COR-L47 (cell line): ENCODE measurements at places on chromosomes 5 and 9.

DNA sequence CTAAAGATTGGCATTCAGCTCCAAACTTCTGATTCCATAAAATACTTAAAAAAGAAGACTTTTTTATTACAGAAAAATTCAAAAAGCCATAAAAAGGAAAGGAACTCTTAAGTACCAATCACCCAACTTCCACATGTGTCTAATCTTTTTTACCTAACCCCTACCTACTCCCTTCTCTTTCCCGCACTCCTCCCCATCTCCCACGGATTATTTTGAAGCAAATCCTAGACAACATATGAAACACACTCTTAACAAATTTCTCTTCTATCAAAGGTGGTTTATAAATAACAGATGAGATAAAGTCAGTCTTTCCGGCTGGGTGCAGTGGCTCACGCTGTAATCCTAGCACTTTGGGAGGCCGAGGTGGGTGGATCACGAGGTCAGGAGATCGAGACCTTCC lies 5.9 kb upstream of the DENND4C start:
- DNase-seq: no peak

DNA sequence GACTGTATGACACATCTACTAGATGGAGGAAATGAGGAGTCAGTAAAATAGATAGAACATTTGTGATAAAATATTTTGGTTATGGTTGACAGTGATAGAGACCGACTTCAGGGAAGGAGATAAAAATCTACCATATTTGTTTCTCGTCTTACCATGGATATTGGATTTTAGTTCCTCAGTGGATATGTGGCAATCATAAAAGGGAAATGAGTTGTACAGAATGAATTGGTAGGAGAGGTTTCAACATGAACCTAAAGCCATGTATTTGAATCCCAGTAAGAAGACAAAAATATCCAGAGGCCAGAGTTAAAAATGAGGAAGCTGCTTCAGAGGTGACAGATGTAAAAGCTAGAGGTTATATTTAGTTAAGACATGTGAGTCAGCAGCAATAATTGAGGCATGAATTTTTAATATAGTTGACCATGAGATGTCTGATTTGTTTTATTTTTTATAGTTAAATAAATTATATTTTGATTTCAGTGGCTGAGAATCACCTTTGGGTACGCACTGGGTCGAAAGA lies 480.4 kb upstream of the TUSC1 start:
- DNase-seq: no peak

- DNase-seq: no peak
Observed at GRCh38 chr9:7139886-7140285, 382.1 kb downstream of the KDM4C start.

GRCh38 chr5:122999947-123000563 lies 36.5 kb downstream of the PPIC start:
- no peak for DNase-seq

- DNase-seq: no peak
Observed at GRCh38 chr5:33891788-33892619, at the start of gene ADAMTS12. ADAMTS12 (minus strand) TSS chr5:33891990; CDS start chr5:33891856, 134 bp downstream.

DNA sequence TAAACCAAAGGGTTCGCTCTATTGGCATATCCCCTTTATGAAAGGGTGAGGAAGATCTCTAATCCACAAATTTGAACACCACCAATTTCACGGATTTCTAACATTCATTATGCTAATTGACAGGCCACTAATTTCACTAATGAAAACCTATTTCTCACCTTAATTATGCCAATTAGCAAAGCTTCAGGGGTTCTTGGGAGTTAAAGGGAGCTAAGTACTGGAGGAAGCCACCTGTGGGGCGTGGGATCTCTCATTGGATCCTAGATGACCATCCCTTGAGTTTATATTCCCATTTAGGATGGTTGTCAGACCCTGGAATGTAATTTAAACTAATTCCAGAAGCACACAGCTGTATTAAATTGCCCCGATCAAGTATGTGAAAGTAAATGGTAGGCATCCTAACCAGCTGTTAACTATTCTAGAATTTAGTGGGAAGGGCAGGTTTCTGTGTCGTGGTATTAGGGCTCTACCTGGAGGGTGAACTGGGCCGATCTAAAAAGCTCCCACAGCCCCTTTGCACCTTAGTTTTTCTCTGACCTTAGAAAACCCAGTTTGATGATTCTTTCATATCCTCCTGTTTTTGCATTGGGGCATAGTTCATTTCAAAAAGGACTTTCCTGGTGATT lies 77.1 kb downstream of the C9orf152 start:
- no peak for DNase-seq

DNA sequence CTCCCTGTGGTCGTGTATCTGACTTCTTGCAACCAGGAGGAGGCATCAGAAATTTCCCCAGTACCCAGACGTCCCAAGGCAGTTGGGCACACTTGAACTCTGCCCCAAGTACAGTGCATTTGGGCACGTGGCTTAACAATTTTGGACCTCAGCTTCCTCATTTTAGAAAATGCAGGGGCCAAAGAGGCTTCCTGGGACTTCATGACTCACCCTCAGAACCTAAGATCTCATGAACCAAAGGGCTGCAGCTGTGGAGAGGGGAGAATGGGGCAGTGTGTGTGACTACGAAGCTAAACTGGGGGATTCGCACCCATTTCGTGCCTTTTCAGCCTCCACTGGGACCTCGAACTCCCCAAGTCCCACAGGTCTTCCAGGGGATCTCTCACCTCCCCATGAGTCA lies 59.2 kb downstream of the SYK start:
- no peak for DNase-seq

DNA sequence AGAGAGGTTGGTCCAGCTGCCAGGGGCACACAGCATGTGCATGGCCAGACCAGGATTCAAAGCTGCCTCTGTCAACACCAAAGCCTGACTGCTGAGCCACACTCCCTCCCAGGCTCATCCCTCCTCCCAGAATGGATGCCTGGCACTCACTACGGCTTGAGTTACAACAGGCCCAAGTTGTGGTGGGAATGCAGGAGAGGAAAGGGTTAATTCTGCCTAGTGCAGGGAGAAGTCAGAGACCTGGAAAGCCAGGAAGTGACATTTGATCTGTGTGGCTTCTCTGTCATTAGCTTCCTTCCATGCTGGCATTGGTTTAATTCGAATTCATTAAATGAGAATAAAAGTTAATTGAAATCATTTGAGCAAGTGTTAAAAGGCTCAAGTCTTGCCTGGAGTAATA lies 150.0 kb downstream of the NSG2 start:
- DNase-seq: no peak

DNA sequence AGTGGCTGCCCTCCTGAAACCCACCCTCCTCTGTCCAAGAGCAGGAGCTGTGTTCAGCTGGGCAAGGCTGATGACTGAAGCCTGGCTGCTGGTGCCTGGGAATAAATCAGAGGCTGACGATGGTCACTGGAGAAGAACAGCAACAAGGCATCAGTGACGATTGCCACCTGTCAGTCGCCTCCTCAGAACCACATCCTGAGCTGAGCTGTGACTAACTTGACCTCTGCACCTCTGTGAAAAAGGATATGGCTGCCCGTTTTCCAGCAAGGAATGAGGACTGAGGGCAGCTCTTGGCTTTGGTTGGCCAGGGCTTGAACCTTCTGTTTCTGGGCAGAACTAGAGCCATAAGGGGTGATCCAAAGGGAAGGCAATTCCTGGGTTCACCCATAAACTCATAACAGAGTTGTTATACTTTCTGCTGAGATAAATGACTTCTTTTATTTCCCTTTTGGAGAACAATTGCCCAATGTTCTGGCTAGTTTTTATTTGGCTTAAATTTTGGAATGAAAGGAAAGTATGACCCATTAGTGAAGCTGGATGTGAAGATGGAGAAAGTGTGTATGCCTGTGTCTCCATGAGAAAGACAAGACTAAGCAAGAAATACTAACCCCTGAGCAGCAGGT lies 40.1 kb downstream of the TRIP13 start:
- no peak for DNase-seq

DNA sequence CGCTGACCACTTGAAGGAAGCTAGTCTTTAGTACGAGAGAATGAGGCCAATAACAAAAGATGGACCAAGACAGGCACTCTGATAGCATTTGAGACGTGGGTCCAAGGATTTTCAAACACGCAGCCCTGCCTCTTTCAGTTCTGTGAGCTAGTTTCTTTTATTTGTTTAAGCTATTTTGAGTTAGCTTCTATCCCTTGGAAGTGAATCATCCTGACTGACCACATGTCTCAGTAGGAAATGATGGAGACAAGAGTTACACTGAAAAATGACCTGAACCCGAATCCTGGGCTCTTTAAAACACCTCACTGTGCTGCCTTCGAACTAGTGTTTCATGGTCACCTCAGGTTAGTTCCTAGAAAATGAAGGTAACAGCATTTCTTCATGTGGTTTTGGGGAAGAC lies 9.9 kb downstream of the TEK start:
- no peak for DNase-seq

DNA sequence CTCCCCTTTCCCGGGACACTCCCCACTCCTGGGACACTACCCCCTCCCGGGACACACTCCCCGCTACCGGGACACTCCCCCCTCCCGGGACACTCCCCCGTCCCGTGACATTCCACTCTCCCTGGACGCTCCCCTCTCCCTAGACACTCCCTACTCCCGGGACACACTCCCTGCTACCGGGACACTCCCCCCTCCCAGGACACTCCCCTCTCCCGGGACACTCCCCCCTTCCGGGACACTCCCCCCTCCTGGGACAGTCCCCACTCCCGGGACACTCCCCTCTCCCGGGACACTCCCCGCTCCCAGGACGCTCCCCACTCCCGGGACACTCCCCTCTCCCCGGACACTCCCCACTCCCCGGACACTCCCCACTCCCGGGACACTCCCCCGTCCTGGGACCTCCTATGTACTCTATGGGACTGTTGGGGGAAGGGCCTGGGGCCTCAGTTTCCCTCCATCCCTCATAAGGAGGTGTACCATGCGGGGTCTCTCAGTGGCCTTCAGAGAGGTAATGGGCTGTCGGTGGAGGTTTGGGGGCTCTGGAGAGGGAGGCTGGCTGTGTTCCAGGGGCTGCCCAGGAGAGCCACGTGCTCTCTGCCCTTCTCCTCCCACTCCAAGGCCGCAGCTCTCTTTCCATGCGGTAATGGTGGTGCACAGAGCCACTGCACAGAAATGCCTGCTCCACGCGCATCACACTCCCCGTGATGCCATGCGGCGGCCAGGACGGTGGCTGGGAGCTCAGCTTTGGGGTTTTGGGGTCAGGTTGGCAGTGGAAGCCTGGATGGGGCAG lies 96.2 kb downstream of the RXRA start:
- DNase-seq: no peak

DNA sequence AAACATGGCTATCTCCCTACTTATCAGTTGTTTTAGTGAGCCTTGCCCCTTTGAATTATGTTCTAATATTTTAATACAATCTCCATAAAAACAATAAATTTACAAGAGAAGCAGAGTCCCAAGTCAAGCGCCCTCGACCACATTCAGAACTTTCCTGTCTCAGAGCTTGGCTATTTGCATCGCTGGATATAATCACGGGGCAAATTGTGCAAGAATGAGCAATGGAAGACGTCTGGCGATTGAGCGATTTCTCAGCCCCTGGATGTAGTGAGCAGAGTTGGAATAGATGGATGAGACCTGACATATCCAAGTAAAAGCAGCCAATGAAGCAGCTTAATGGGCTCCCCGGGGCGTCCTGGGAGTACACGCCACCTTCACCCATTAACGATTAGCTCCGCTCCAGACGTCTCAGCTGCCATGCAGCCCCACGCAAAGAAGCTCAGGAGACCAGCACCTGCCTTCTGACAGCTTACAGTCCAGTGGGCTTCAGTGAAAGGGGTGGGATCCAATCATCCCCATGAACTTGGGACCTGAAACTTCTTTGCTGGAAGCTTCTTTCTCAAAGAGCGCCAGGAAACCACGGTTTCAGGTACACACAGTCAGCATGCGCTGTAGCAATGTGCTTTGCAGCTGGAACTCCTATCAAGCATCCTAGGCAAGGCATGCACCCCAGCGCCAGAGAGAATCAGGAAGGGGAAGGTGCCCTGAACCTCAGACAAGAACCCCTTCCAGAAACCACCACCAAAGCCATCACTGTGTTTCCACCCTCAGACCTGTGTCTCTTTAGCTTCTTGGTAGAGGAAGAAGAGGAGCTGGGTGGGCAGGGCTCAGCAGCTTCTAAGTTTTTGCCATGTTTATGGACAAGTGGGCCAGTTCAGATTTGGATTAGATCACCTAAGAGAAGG lies 92.0 kb upstream of the IRX4 start:
- no peak for DNase-seq

DNA sequence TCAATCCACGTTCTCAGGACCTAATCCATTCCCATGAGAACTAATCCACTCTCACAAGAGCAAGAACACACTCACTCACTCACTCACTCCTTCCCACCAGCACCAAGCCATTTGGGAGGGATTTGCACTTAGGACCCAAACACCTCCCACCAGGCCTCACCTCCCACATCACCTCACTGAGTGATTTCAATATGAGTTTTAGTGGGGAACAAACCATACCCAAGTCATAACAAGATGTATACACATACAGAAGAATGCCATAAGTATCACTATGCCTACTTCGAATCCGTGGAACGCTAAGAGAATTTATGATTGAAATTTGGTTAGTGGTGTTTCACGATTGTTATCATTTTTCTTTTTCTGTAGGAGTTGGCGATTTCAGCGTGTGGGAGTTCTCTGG lies 29.3 kb upstream of the CTSL start:
- no peak for DNase-seq

GRCh38 chr9:23073136-23073535 lies 626.5 kb downstream of the DMRTA1 start:
- DNase-seq: no peak

GRCh38 chr5:119411361-119412278 lies 40.7 kb upstream of the HSD17B4 start:
- peak; percentile 54 for DNase-seq

GRCh38 chr9:70554881-70555280 lies 140.4 kb upstream of the KLF9 start:
- no peak for DNase-seq

- no peak for DNase-seq
Observed at GRCh38 chr9:108972626-108973209, 38.5 kb downstream of the ABITRAM start.

DNA sequence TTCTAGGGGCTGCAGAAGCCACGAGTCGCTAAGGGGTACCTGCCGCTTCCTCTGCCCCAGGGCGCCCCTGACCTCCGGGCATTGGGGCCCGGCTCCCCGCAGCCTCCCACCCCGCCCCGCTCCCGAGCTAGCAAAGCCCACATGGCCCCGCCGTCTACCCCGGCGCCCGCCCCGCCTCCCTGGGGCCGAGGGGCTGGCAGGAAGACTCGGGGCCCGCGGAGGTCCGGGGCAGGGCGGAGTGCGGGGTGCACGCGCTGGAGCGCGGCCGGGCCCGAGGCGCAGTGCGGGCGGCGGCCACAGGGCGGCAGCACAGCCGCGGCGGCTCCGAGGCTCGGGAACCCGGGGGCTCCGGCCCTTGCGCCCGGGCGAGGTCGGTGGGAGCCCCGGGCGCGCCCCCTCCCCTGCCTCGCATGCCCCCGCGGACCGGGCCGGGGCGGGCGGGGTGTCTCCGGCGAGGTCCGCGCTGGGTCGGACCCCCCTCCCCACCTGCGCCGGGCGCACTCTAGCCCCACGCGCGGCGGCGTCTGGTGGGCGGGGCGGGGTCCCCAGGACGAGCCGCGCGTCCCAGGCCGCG lies 6.7 kb downstream of the NRARP start:
- no peak for DNase-seq

DNA sequence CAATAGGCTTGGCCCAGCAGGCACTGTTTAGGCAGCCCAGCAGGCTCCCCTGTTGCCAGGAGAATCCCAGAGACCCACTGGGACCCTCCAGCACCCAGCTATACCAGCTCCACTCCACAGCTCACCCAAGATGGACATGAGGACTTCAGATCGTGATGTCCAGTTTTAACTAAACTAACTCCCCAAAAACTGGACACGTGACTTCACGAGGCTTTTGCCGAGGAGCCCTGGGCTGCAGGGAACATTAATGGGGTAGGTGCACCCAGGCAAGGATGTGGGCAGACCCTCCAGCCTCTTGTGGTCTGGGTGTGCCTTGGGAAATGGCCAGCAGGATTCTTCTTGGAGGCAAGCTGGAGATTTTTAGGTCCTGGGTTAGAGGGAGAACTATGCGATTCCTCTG lies 8.9 kb upstream of the NKD2 start:
- no peak for DNase-seq
